Spinal cord (tissue), 10 donors: ENCODE measurements at places on chromosomes 11 and 22. TPM values are rescaled to one million over a fixed set of nuclear protein-coding genes. Genes with fewer than 3 reads are reported as not detected.

CD3D gene
- total RNA-seq, result not detected

LARGE2 gene
- total RNA-seq, result 0.20 TPM

DNA sequence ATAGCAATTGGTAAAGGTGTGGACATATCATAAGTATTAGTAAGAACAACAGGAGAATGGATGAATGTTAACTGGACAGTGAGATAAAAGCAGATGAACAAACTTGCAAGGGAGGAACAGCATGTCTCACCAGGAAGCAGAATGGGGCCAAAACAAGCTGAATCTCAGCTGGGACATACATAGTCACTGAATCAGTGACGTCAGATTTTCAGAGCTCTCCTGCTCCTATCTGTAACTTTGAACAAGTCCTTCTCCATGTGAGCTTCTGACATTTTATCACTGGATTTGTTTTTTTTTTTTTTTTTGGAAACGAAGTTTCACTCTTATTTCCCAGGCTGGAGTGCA, 118.7 kb downstream of the BBOX1 start:
- DNase-seq, result no peak

GRCh38 chr11:118930094-118930712, 4.5 kb upstream of the BCL9L start:
- DNase-seq, result peak; percentile 97
